Activated CD4-positive, alpha-beta T cell treated with anti-CD3 and anti-CD28 coated beads, Interleukin-2, amount 10 ng/mL, durations not matched to agents 24 days and 14 days (primary cell): ENCODE measurements at places on chromosomes 7 and 10. TPM values are rescaled to one million over a fixed set of nuclear protein-coding genes. Genes with fewer than 3 reads are reported as not detected.

Gene SDK1
- total RNA-seq = 0.14 and 0.16 TPM in 2 replicates

Gene NEBL
- 0.42 and 0.59 TPM in 2 replicates for total RNA-seq

Gene ARMC10
- total RNA-seq = 53.4 and 56.5 TPM in 2 replicates

Gene AQP1
- not detected in 2 replicates for total RNA-seq

Gene AVL9
- 44.6 and 49.1 TPM in 2 replicates for total RNA-seq

DNA sequence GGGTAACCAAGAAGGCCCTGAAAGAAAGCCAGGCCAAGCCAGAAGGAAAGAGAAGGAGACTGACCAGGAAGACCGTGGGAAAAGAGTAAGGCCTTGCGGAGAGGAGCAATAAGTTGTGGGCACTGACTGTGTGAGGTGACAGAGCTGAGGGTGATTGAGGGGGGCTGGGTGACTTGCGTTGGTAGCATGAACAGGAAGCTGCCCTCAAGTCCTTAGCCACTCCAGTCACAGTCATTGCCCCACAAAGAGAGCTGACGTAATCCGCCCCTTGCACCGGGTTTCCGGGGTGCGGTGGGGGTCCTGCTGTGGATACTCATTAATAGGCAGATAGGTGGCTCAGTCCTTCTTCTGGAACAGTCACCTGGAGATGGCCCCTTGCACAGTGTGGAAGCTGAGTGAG lies 16.1 kb upstream of the DMBT1 start:
- no peak for DNase-seq

DNA sequence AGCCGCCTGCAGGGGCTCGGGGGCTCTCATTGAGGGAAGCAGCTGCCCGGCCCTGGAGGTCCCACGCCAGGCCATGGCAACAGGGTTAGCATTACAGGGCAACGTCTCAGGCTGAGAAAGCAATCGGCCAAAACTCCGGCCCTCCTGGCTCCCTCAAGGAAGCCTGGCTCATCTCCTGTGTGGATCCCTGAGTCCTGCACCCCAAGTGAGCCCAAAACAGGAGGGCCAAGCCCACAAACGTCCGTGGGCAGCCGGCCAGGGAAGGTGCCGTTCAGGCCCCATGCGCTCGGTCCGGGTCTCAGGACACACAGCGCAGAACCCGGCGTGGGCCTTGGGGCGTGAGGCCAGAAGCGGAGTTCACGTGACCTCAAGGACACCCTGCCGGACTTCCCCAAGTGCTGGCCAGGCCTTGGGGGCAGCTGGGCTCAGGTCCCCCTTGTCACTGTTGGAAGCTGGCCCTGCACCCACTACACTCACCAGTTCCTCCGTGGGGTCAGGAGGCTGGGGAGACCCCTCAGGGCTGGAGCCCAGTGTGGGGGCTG lies 8.0 kb upstream of the PWWP2B start:
- DNase-seq = no peak
